ENCODE measurements at places on chromosomes 5 and 9.

DNA sequence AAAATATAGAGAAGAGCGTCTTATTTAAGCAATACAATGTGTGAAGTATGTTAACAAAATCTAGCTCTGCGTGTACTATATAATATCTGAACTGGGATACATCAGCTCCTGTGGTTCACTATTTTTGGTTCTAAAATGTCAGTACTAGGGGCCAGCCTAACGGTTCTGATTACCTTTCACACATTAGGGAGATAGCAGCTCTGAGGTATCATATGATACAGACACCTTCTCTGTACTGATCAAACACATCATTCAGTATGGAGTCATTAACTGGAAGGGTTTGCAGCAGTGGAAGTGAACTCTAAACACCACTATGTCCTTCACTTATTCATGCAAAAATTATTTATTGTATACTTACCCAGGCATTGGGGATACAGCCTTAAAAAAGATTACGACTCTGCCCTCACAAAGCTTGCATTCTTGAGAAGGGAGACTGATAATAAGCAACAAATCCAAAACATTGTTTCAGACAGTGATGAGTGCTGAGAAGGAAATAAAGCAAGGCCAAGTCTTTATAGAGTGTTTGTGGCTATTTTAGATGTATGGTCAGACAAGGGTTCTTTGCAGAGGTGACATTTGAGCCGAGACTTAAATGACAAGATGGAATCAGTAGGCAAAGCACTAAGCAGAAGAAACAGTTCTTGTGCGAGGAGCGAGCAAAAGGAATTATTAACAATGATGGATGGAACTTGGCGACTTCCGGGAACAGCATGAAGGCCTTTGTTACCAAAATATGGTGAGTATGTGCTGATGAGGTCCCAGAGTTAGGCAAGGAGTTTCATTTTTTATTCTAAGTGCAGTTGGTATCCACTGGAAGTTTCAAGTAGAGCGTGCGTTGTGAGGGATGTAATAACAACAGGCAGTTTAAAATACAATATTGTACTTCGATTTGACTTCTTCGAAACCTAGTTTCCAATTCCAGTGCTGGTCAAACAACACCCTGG lies 1.8 kb upstream of the LNPEP start:
- DNase-seq: no peak

DNA sequence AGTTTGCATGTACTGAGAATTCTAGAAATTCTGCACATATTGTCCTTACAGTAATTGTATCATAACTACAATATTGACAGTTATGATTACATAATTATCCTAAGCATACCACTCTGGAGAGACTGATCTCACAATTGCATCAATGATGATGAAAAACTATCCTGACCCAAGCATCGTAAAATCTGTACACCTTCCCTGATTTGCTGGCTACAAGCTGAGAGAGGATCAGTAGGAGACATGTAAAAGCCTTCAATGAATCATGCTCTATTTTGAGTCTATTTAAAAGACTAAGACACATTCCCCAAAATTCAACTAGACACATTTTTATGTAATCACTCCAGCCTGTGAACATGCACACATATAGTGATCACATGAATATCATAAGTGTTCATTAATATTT lies 1833.8 kb downstream of the EFNA5 start:
- DNase-seq: no peak

- no peak for DNase-seq
These were observed 117.8 kb upstream of the SARDH start for GRCh38 chr9:133855802-133856521.

- no peak for DNase-seq
These were observed 5.7 kb upstream of the DOCK2 start for GRCh38 chr5:169631360-169631759.

DNA sequence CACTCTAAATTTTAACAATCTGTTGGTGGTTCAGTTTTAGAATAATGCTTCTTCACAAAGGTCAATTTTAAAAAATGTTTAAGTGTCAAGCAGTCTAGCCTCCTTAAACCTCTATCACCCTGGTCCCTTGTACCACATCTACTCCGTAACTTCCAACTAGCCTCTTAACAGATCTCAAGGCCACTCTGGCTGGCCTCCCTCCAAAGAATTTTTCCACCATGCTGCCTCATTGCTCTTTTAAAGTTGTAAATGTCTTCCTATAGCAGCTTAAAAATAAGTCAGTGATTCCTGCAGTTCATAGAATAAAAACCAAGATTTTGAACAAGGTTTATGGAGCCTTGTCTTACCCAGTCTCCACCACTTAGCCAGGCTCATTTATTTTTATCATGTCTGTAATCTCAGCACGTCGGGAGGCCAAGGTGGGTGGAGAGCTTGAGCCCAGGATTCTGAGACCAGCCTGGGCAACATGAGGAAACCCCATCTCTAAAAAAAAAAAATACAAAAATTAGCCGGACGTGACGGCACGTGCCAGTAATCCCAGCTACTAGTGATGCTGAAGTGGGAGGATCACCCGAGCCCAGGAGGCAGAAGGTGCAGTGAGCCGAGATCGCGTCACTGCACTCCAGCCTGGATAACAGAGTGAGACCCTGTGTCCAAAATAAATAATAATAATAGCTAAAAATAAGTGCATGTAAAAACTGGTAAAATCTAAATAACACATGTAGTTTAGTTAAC lies 924.9 kb upstream of the DMAC1 start:
- no peak for DNase-seq

DNA sequence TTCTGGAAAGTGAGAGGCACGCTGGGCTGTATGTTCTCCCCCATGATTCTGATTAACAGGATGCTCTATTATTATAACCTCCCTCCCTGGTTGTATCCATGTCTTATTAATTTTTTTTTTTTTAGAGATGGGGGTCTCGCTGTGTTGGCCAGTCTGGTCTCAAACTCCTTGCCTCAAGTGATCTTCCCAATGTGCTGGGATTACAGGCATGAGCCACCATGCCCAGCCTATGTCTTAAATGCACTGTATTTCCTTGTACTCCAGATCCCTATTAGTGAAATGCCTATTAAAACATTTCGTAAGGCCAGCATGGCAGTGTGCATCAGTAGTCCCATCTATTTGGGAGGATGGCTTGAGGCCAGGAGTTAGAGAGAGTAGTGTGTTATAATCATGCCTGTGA lies 7.0 kb downstream of the TIGD6 start:
- DNase-seq: no peak

- DNase-seq: no peak
These were observed 42.1 kb downstream of the CACNA1B start for GRCh38 chr9:137919649-137920141.

DNA sequence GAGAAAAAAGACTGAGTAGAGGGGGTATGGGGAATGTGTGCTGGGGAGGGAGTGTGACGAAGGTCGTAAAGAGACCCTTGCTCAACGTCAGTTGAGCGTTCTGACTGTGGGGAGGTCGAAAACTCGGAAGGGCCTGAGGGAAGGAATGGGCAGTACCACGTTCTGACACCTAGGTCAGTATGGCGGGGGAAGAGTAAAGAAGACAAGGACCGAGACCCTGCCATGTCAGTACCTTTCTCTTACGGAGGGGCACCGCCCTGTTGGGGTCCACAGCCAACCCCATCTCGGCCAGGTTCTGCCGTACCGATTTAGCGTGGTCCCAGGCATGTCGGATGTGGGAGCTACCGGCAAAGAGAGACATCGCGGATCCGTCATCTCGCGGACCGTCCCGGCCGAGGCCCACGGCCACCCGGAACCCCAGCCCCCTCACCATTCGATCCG lies 375 bp downstream of the NOP16 start:
- DNase-seq: peak; percentile 8

DNA sequence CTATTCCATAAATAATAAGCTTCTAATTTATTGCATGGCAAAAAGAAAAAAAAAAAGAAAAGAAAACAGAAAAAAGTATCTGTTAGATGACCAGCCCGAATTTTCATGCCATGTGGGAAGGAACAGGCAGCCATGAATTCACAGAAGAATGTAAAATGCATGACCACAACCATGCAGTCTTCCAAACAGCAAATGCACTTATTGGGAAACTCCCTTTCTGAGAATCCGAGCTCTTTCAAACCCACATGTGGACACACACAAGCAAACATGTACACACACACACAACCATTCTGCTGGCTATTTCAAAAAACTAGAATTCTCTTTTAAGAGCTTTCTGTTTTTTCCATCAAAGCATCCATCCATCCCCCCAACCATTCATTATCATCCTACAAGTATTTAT lies 236.1 kb downstream of the DNAH5 start:
- no peak for DNase-seq

GRCh38 chr5:141557681-141558136 lies 61.1 kb downstream of the DIAPH1 start:
- peak; percentile 75 for DNase-seq

GRCh38 chr9:89606624-89607311 lies 2.0 kb downstream of the GADD45G start:
- DNase-seq: peak; percentile 27

DNA sequence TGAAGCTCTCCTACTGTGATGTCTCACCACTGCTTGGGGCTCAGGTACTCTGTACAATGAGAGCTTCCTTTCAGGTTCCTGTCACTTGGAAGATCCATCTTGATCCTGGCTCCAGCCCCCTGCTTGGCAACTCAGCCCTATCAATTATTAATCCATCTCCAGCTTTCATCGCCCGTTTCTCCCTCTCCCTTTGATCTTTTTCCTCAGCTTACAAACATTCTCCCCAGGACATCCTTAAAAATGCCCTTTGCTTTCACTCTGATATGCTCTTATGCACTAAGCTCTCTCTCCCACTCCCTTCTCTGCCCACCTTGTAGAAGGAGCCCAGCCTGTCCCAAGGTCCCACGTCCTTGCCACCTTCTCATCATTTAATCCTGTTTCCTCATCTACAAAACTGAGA lies 109.0 kb downstream of the FRMD3 start:
- DNase-seq: no peak

DNA sequence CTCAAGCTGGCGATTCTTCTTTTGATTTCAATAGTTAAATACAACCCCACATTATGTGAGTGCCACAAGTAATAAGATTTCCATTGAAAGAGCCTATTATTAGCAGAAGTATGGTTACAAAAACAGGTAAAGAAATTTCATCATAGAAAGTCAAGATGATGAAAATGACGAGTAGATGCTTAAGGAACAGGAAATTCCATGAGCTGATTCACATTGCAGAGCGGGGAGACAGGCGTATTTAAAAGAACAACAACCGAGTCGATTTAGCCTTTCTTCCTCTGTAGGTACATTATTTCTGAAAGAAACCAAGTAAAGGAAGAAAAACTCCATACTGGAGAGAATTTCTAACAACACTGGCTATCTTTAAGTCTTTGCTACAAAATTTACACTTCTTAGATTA lies 310.4 kb downstream of the SLF1 start:
- DNase-seq: no peak

DNA sequence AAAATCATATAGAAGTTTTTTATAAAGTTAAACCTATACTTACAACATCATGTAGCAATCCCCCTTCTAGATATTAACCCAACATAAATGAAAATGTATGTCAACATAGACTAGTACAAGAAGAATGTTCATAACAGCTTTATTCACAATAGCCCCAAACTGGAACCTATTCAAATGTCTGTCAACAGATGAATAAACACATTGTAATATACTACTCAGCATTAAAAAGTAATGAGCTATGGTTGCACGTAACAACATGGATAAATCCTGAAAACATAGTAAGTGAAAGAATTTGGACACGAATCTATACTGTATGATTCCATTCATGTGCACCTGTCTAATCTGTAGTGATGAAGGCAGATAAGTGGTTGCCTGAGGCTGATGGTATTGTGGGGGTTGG lies 73.9 kb downstream of the CSNK1G3 start:
- no peak for DNase-seq

- no peak for DNase-seq
These were observed 69.7 kb downstream of the ARHGAP26 start for GRCh38 chr5:142839711-142840346.

DNA sequence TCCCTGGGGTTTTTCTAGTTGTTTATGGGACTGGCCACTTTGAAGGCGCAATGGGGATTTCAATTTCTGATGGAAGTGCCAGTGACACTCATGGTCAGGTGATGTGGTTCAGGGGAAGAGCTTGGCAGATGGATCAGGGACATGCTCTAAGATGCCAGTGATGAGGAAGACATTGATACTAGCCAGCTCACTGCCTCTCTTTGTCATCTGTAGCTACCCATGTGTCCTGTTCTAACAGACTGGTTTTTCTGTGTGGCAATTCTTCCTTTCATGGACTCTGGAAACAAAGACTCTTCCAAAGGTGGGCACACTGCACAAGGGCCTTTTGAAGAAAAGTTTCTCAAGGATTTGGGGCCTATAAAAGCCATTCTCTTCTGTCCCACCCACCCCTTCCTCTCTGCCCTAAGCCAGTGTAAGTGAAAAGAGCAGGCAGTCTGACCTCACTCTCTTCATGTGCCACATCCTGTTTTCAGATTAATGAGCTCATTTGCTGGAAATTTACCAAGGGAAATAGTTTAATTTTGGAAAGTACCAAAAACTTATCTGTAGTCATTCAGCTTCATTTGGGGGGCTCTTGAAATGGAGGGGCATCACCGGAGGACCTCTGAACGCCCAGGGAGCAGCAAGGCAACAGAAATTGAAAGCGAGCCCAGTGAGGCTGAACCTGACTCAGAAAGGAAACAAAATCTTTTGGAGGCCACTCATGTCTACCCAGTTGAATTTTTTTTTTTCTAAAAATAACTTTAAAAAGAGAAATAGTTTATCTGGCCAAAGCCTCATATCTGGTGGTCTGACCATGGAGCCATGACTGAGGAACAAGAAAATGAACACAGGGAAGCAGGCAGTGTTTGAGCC lies 4.9 kb upstream of the TRAF1 start:
- no peak for DNase-seq

DNA sequence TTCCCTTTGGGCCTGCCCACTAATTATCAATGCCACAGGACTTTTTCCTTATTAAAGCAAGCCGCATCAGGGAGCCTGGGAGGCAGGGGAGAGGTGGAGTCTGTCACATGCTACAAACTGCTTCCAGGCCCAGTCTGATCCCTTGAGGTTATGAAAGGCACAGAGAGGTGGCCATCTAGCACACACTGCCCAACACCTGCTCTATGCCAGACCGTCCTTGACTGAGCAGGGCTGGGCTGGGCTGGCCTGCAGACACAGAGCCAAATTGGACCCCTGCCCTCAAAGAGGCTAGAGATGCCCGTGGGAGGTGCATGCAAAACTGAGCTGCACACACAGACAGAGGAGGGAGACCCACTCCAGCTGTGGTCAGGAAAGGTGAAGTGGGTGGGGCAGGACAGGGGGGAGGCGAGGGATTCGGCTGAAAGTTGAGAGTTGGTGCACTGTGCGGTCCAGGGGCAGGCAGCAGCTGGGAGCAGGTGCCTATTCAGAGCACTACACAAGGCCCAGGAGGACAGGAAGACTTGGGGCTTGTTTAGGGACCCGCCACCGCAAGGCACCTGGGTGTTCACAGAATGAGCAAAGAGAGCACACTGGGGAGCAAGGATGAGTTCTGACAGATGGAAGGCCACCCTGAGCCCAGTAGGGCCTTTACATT lies 36.4 kb upstream of the TCF7 start:
- no peak for DNase-seq

DNA sequence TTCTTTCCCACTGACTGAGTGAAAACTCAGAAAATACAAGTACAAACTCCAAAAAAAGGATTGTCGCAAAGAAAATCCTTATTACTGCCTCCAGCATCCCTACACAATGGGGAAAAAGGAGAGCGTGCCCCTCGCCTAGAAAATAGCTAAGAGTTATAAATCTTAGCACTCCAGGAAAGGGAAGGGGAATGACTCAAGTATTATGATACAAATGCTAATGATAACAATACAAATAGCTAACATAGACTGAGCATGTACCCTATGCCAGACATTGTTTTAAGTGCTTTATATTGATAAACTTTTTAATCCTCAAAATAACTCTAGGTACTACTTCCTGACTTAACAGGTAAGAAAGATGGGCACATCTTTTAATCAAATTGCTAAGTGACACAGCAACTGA lies 70.8 kb upstream of the VCAN start:
- no peak for DNase-seq

Measured in stimulated activated CD4-positive, alpha-beta T cell treated with anti-CD3 and anti-CD28 coated beads, Interleukin-1b, Interleukin-23, amount 100 ng/mL, for 4 hours (primary cell).